ENCODE measurements at places on chromosomes 6 and 20.

- DNase-seq: peak; percentile 37
Observed at GRCh38 chr6:7805850-7806214, 79.9 kb downstream of the BMP6 start.

DNA sequence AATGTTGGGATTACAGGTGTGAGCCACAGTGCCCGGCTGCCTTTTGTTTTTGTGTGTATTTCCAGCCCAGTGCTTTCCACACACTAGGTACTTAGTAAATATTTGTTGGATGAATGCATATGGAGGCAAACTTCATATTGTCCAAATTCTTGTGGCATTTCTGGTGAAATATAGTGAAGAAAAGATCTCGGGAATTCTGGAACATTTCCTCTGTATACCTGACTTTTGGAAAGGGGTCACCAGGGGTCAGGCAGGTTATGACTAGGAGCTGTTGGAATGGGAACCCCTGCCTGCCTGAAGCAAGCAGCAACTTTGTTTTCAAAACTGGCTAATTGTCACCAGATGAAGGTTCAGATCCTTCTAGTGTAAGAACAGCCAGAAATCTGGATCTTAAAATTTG, 12.1 kb upstream of the SCP2D1 start:
- DNase-seq: no peak

GRCh38 chr6:11050731-11051130, 6.6 kb upstream of the ELOVL2 start:
- peak; percentile 71 for DNase-seq

- peak; percentile 97 for DNase-seq
Observed at GRCh38 chr20:10511509-10512251, 76.6 kb downstream of the SLX4IP start.

DNA sequence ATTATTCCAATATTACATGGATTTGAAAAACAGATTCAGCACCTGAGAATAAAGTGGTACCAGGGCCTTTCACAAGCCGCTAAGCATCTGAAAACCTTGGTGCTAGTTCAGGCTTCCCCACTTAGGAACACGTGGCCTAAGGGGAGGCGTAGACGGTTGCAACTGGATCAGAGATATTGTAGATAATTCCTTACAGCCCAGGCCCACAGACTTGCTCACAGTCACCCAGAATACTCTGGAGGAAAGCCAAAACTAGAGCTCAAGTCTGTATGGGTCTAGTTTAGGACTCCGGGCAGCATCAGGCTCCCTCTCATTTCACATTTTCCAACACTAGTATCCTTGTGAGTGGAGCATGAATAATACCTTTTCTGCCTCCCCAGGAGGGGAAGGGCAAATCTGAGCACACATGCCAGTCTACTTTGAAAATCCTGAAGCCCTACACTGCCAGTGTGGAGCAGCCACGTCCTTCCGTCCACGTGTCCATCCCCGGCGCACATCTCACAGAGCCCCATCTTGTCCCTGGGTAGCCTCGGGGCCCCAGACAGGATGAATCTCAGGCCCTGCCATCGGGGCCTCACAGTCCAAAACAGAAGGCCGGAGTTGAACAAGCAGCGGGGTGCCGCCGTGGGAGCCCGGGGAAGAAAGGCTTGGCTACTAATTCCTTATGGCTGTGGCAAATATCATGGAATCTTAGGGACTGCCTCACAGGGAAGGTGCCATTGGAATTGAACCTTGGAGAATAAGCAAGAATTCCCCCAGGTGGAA, 299.3 kb downstream of the NRN1 start:
- DNase-seq: no peak

DNA sequence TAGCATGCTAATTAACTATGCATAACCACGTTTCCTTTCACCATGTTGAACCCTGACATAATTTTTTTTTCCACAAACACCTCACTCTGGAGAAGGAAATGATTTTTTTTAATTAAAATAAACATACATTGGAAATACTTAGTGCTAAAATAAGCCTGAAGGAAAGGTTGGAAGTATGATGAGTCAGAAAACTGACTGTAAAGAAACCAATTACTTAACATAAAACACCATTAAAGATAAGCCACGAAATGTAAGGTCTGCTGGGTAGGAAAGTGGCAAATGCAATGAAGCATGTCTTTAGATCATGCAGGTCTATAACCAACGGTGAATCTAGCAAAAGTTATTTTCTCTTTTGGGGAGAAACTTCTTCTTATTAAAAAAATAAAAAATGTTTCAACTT, 47.5 kb downstream of the OPRM1 start:
- DNase-seq: no peak

- DNase-seq: no peak
Observed at GRCh38 chr6:1596088-1596852, 13.4 kb upstream of the FOXC1 start.

DNA sequence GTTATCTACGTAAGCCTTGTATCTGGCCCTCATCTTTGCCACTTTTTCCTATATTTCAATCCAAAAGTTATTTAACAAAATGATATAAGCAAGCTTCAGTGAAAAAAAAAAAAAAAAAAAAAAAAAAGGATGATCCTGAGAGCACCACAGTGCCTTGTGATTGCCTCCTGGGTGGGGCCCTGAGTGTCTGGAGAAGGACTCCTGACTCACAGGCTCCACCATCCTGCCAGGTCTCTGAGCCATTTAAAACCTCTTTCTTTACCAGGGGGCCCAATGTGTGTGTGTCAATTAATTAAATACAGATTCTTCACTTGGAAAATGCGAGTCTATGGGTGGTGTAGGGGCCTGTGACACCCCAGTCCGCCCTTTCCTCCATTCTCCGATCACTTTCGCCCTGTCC, 105.2 kb downstream of the SMOC2 start:
- peak; percentile 44 for DNase-seq
